Fibroblast of skin of right quadriceps (primary cell): ENCODE measurements at places on chromosomes 1 and 21.

- DNase-seq = no peak
These were observed 57.2 kb downstream of the TNN start for GRCh38 chr1:175124861-175125260.

- DNase-seq = peak; percentile 55
These were observed 18.7 kb upstream of the CLDN8 start for GRCh38 chr21:30234643-30235042.

DNA sequence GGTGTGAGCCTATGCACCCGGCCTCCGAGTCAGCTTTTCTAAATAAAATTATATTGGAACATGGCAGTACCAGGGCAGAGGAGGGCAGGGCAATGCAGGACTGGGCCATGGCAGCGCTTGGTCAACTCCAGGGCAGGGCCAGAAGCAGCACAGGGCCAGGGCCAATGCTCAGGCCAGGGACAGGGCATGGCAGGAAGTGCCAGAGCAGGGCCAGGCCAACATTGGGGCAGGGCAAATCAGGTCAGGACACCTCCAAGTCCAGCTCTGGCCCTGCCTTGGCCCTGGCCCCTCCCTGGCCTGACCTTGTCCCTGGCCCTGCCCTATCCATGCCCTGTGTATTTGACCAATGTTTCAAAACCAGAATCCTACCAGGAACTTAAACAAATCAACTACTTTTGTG is 156.1 kb downstream of the LIPI start:
- no peak for DNase-seq

GRCh38 chr1:236351875-236352573 is 42.1 kb upstream of the EDARADD start:
- DNase-seq = no peak

- DNase-seq = no peak
These were observed 33.3 kb upstream of the RCC2 start for GRCh38 chr1:17472814-17473213.

DNA sequence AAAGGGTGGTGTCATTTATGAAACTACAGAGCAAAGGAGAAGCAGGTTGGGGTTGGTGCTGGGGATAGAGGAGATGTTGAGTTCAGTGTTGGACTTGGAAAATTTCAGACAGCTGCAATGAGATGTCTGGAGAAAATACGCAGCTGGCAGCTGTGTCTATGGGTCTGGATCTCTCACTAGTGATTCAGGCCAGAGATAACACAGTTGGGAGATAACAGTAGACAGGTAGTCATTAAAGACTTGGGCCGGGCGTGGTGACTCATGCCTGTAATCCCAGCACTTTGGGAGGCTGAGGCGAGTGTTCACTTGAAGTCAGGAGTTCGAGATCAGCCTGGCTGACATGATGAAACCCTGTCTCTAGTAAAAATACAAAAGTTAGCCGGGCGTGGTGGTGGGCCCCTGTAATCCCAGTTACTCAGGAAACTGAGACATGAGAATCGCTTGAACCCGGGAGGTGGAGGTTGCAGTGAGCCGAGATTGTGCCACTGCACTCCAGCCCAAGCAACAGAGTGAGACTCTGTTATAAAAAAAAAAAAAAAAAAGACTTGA is 2.5 kb upstream of the TFAP2E start:
- no peak for DNase-seq
